ENCODE measurements at places on chromosomes 2 and 18.

DNA sequence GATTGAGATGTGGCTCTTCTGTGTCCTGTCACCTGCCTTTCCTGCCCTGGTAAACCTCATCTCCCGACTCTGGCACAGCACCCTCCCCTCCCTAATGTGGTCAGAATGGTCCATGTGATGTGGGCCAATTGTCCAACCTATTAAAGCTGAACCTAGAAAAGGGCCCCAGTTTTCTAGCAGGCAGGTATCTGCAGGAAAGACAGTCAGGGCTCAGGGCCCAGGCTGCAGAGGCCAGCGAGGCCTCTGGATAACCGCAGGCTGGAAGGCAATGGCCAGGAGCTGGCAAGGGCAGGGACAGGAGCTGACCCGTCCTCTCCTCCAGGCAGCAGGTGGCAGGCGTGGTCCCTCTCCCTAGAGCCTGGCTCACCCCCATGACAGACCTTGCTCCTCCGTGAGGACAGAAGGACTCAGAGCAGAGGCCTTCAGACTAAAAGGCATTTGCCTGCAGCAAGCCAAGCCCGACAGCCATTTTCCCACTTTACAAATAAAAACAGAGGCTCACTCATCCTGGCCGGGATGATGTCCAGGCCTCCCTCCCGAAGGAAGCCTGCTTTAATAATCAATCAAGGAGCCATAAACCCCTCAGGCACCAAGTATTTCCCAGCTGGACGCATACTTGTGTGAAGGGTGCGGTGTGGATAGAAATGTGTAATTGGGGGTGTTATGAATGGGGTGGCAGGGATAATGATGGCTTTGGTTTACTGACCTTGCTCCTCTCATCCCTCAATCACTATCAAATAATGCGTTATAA is 107.1 kb downstream of the TWIST2 start:
- DNase-seq: no peak

DNA sequence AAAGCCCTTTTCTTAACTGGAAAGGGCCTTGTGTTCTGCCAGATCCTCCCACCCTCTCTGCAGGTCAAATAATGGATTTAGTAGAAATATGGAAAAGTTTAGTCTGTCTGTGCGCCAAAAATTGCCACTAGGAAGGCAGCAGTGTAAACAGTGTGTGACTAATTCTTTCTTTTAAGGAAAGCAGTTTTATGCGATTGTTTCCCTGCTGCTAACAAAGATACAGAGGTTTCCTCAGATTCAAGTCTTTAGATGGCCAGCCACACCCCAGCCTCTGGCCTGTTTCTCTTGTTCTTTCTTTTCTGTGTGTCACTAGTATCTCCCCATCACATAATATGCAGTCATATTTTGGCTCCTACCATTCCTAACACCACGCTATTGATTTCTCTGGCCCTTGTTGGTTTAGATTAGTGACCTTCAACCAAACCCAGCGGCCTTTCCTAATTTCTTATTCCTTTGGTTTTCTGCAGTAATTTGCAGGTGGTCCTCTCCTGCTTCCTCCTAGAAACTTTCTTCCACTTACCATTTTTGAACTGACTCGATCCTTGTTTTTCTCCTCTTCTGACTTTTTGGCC is 157.4 kb downstream of the LTBP1 start:
- DNase-seq: no peak

- no peak for DNase-seq
Measured at GRCh38 chr2:50346629-50347357, 685.1 kb downstream of the NRXN1 start.

DNA sequence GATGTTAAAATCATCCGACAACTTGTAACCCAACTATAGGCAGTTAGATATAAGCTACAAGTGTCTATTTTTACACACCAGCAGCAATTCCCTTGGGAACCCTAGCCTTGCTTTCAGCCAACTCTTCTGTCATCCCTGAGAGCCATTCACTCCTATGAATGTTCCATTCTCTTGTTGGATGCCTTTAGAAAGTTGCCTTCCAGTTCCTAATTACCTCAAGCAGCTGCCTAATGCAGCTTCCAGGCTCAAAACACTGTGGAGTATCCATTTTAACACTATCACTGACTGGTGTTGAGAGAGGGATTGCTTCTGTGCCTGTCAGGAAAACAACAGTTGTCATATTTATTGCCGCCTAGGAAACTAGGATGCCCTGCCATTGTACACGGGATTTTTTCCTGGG is 402.0 kb upstream of the ACVR2A start:
- no peak for DNase-seq

- no peak for DNase-seq
Measured at GRCh38 chr2:68438455-68439303, 28.4 kb downstream of the FBXO48 start.
